ENCODE measurements at places on chromosomes 5 and 9.

GRCh38 chr9:87731321-87731720 is 5.4 kb downstream of the CTSL start:
- DNase-seq = no peak

GRCh38 chr5:177553671-177554429 is 513 bp downstream of the FAM193B start:
- peak; percentile 27 for DNase-seq

DNA sequence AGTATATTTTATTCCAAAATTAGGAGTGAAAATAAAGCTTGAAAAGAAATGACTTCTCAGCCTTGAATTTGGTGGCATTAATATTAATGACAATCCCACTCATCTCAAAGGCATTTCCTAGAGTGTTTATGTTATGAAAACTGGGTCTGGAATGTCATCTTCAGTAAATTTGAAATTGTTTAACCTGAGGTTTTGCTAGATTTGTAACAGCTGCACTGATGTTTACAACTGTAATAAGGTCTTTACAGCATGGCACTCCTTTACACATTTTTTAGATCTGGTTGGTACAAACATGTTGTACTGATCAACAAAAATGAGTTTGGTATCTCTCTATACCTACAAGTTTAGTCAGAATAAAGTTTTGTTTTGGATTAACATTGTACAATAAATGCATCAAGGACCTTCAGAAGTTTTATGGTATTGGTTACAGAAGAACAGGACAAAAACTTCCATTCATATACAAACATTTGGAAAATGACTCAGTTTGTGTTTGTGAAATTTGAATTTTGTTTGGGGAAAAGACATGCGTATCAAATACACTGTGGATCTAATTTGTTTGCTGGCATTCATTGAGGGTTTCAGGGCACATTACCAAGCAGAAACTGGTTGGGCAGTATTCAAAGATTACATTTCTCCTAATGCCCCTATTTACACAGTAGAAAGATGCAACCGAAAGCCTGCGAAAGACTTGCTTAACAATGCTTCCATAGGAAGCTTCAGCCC is 11.6 kb downstream of the FANCC start:
- DNase-seq = no peak

DNA sequence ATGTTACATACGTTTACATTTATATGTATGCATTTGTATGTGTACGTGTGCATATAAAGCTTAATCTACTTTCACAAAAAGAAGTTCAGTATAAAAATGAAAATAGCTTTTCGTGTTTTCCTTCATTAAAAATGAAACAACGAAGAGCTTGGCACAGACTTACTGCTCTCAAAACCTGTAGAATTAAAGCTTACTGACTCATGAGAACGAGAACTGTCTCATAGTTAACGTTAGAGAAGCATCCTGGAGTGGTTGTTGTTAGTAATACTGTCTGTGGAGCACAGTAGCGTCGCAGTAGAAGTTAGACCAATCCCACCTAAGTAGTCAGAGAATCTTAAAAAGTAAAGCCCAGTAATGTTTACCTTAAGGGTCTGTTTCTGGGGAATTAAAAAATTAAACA is 1.3 kb downstream of the MAT2B start:
- DNase-seq = no peak

DNA sequence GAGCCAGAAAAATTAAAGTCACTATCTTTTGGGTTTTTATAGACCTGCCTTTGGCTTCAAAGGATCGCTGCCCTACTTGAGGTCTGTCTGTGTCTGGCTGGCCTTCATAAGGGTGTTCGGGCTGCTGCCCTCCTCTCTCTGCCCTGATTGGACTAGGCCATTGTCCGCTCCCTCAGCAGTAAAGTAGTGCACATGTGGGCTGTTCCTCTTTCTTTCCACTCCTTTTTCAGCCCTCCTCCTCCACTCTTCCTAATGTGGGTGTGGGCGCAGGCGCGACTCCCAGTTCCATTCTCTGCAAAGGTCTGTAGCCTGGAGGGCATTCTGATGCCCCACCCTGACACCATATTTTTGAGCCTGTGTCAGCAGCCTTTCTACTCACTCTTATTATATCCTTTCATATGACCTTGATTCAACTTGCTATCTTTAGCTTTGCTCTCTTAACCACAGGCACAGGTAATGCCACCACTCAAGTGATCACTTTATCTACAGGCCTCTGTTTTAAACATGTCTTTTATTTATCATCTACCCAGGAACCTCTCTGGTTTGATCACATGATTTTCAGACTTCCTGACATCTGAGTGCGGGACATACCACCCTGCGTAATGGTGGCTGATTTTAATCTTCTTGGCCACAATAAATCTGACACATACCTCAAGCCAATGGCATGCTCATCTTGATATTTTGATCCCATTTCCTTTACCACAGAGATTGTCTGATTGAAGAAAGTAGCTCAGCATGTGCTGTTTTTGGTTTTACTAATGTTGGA is 144.5 kb downstream of the AOPEP start:
- DNase-seq = no peak

DNA sequence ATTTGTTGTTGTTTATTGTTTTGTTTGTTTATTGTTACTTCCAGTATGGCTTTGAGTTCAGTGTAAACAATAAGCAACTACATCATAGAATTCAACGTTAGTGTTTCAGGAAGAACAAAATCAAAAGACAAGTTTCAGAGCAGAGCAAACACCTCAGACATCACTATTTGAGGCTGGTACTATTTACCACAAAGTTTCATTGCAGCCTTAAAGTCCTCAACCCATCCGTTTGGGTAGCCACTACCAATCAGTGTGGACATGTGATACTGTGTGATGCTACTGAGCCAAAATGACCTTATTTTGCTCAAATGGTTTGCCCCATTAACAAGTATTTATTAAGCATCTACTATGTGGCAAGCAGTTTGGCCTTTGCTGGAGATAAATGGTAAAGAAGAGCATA is 458.5 kb upstream of the PTGER4 start:
- no peak for DNase-seq

GRCh38 chr9:74697535-74697934 is 190.2 kb downstream of the TRPM6 start:
- no peak for DNase-seq

- DNase-seq = no peak
Measured at GRCh38 chr5:134738963-134739661, 764 bp downstream of the CAMLG start.

DNA sequence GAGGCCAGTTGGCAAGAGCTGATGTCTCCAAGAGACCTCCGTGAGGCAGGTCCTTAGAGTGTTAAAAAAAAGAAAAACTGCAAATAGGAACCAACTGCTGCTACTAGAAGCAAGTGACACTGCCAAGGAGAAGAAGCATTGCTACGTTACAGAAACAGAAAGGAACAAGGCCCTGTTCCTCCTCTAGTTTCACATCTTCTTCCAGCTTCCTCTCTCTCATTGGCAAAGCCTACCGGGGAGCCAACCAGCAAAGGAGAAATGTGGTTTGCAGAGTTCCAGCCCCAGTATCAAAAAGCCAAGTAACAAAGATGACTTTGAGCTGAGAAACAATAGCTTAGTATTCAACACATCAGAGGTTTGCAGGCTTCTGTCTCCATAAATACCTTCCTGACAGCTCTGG is 145.9 kb downstream of the PRELID2 start:
- DNase-seq = no peak

DNA sequence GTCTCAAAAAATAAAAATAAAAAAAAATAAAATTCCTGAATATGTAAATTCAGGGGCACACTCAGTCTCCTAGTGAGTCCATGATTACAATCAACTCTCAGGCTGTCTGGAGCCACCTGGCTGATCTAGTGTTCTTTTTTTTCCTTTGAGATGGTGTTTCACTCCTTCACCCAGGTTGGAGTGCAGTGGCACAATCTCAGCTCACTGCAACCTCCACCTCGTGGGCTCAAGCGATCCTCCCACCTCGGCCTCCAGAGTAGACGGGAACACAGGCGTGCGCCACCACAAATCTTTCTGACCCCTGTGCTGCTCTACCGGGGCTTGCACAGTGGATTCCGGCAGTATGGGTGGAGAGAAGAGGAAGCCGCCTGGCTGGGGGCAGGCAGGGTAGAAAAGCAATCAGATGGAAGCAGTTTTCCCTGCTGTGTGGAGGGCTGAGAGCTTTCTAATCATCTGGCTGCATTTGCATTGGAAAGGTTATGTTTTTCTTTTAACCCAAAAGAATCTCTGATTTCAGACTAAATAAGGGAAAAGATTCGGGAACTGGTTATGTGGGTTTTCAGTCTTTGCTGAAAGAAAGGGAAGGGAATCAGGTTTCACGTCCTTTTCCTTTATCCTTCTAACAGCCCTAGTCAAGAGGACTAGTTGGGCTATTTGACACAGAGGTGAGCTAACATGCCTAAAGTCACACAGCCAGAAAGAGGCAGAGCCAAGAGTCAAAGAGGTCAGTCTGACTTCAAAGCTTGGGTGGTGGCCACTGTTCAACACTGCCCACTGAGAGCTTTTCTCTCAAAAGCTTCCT is 26.3 kb upstream of the CORO2A start:
- no peak for DNase-seq

DNA sequence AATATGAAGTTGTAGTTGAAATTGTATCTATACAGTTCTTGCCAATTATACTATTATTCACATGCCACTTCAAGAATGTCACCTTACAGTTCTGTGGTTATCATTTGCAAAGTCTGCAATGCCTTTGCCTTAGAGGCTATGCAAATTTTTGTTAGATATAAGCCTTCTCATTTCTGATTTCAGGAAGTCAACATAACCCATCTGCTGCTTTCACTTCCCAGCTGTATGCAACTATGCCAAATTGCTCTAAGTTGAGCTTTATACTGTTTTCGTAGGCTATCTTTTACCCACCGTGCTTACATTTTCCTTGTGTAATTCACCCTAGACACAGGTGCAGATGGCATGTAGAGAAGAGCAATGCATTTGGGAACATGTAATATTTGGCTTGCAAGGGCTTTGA is 1083.0 kb downstream of the CDH9 start:
- DNase-seq = no peak

- DNase-seq = no peak
Measured at GRCh38 chr5:37811866-37812265, 28.0 kb downstream of the GDNF start.

DNA sequence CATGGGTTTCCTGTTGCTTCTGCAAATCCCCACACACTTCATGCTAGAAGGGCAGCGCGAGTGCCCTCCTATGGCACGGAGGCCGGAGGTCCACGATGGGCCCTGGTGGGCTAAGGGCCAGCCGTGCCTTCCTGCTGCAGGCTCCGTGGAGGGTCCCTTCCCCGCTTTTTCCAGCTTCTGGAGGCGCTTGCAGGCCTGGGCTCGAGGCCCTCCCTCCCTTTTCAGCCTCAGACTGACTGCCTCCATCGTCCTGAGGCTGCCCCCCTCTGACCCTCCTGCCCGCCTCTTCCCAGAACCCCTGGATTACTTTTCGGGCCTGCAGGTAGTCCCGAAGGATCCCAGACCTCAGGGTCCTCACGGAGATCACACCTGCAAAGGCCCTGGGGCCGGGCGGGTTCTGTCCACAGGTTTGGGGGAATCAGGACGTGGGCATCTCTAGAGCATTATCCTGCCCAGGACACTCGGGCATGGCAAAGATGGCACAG is 3.2 kb upstream of the TERT start:
- DNase-seq = no peak

GRCh38 chr9:79578891-79579290 is 7.1 kb downstream of the TLE4 start:
- no peak for DNase-seq

- no peak for DNase-seq
Measured at GRCh38 chr9:34203992-34204635, 25.3 kb downstream of the UBAP1 start.

GRCh38 chr5:14663734-14664269 is 716 bp upstream of the OTULIN start:
- DNase-seq = no peak

GRCh38 chr5:143976055-143976454 is 164.1 kb downstream of the HMHB1 start:
- no peak for DNase-seq

DNA sequence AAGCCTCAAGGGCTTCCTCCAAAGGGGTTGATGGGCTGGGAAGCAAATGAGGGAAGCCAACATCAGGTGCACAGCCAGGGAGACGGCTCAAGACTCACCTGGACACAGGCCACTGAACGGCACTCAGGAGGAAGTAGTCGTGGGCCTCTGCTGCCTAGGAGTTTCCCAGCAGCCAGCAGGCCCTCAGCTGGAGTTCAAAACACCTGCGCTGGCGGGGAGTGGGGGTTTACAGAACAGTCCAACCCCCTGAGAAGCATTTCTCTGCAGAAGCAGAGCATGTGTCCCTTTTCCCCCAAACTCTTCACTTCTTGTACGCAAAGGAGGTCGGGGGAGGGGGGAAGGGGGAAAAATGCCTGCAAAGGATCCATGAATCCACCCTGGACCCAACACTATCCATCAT is 2.3 kb downstream of the WHRN start:
- DNase-seq = no peak

- DNase-seq = no peak
Measured at GRCh38 chr9:83699615-83700014, 8.1 kb downstream of the UBQLN1 start.

GRCh38 chr5:5291357-5291756 is 131.1 kb upstream of the ICE1 start:
- DNase-seq = no peak

GRCh38 chr5:134084570-134084969 is 29.9 kb upstream of the TCF7 start:
- DNase-seq = no peak

DNA sequence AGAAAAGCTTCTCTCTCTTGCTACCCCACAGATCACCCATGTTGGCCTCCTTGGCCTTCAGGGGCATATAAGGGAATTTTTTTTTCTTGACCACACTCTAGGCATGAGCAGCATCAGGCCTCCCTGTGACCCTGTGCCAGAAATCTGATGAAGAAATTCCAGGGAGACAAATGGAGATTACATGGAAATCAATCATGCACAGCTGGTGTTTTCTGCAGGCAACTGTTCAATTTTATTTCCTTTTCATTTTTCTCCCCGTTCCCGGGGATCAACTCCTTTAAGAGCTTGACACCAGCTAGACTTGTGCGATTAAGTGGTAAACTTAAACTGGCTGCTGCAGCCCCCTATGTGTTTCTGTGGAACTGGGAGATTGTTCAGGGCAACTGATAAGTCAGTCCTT is 59.3 kb downstream of the GALNT10 start:
- DNase-seq = no peak

DNA sequence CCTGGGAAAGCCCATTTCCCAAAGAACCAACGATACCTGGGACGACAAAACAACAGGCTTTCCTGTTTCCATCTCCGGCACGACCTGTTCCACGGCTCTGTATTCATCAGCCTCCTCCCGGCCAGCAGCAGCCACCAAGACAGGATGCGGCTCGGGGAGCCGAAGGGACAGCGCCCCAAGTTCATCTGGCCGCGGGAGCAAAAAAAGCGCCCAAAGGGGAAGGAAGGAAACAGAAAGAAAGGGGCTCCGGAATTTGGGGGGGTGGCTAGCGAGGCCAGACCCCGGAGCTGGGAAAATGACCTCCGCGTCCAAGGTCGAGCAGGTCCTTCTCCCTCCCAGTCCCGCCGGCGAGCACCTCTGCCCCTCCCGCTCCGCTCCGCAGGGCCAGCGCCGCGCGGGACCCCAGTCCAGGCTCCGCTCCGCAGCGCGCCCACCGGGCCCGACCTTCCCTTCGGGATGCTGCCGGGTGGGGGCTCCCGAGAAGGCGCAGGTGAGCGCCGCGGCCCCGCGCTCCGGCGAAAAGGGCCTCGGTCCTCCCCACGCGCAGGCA is 608 bp downstream of the ELOVL7 start:
- no peak for DNase-seq

- no peak for DNase-seq
Measured at GRCh38 chr9:77844415-77844814, 187.2 kb downstream of the GNAQ start.
